Caudate nucleus (tissue), 63 donors: ENCODE measurements at places on chromosomes 1 and 21.
A peak's percentile ranks its signal among the peaks of the same experiment; 100 is the strongest.

GRCh38 chr1:20625176-20626097 lies 7.8 kb upstream of the PINK1 start:
- no peak for DNase-seq

DNA sequence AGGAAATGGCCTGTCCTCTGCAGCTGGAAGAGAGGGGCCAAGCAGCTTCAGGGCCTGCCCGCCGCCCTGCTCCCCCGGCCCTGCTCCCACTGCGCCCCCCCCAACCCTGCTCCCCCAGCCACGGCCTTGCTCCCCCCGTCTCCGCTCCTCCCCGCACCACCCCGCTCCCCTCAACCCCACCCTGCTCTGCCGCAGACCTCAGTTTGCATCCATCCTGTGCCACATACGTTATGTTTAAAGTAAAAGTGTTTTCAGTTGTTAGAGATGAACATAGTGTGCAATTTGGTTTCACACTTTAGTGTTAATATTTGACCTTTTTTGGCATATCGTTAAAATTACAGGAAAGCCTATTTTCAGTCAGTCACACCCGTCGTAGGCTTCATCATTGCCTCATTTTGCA lies 34.1 kb upstream of the DIP2A start:
- DNase-seq, result no peak

GRCh38 chr1:118944133-118944532 lies 44.0 kb downstream of the TBX15 start:
- no peak for DNase-seq

- no peak for DNase-seq
Observed at GRCh38 chr1:223135176-223135942, 7.7 kb downstream of the TLR5 start.

DNA sequence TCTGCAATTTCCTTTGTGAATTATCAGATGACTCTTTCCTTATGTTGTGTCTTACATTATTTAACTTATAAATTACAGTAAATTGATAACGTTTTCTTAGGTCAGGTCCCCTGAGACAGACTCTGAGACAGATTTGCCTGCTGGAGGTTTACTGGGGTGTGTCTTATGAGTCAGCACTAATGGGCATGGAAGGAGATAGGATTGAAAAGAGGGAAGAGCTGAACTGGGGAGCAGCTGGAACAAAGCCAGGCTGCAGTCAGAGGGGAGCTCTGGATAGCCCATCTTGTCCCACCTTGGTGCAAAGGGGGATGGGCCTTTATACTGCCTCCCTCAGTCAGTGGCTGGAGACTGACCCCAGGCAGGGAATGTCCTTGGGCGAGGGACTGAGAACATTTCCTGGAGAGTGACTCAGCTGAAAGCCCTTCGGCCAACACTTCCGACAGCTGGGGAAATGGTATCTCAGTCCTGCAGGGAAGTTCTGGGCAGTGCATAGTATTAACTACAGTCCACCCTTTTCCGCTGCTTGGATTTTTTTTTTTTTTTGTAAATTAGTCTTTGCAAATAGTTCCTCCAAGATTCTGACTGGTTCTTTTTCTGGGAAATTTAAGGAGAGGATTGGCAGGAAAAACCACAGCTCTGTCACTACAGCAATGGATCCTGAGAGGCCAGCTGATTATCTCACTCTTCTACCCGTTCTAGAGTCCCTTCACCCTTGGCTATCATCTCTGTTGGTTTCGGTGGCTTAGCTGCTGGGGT lies 39.1 kb upstream of the CDC42BPA start:
- DNase-seq, result no peak

GRCh38 chr1:211724687-211725196 lies 49.3 kb upstream of the NEK2 start:
- DNase-seq, result no peak

DNA sequence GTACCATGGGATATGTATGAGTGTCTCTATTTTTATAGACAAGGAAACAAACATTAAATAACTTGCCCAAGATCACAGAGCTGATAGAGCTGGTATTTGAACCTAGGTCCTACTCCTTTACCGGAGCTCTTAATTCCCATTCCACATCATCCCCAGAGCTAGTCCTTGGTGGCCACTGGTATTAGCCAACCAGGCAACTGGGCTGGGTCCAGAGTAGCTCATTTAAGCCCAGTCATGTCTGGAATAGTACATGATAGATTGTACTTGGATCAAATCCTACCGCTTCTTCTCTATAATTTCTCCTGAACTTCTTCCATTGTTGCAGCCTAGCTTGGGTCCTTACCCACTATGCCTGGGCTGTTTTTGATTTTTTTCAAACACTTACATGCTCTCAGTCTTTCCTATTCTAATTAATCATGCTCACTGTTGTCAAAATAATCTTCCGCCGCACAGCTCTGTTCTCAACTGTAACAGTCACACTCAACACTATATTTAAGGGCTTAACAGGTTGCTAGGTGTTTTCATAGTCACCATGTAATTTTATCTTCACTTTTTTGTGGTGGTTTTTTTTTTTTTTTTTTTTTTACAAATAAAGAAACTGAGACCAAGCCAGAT lies 80.2 kb downstream of the COLGALT2 start:
- DNase-seq, result no peak

DNA sequence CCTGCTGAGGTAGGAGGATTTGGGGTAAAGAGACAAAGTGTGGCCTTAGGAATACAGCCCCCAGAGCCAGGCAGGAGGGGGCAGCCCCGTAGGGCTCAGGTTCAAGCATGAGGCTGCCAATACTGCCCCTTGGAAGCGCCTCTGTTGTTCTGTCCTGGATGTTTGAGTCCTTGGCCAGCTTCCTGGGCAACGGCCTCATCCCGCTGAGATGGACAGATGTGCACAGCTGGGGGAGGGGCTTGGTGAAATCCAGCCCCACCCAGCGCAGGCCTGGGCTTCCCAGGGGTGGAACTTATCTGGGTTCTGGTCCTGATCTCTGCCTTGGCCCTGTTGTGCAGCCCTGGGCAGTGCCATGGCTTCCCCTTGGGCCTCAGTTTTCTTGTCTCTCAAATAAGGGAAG lies 34.8 kb upstream of the MAN1C1 start:
- no peak for DNase-seq

GRCh38 chr1:25836695-25837094 lies 16.9 kb downstream of the MTFR1L start:
- DNase-seq, result no peak

- no peak for DNase-seq
Observed at GRCh38 chr1:36669262-36669661, 186.5 kb upstream of the CSF3R start.

DNA sequence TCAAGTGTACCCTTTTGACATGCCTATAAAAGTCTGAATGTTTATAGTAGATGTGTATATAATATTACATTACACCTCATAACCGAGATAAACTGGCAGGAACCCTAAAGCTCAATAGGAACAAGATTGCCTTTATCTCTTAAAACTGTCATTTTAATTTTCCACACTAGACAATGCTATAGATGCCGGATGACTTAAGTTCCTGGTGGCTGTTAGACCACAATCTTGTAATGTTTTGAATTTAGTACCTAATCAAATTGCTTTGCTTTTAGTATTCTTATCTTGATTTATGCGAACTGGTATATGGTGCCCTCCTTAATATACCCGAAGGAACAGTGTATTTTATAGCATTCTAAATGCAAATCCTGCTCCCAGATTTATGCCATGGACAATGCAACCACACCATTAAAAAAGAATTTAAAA lies 1397.0 kb upstream of the ADGRL4 start:
- DNase-seq, result no peak

GRCh38 chr1:220271706-220272046 lies 577 bp downstream of the RAB3GAP2 start:
- DNase-seq, result no peak

DNA sequence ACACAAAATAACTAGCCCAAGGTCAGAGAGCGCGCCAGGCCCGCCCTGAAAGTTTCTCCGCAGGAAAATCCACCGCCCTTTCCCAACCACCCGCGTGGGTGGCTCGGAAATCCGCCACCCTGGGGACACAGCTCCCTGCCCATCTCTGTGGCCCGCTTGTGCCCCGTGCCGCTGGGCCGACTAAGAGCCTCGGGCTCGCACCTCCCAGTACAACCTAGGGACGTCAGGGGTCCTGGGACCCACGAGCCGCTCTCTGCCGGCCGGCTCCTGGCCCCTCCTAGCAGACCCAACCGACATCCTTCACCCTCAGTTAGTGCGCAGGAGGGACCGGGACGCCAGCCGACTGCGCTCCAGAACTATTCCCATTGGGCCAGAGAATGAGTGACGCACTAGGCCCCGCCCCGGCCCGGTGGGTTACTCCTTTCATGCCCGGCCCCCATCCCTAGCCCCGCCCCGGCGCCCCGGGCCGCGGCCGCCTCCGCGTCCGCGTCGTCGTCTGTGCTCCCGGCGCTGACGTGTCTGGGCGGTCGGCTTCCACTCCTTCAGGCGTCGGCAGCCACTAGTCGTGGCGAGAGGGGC lies 396 bp upstream of the UAP1 start:
- peak; percentile 96 for DNase-seq

- no peak for DNase-seq
Observed at GRCh38 chr21:36120304-36120888, 14.5 kb upstream of the CBR3 start.

GRCh38 chr1:2381741-2382620 lies 9.4 kb downstream of the MORN1 start:
- no peak for DNase-seq

- DNase-seq, result no peak
Observed at GRCh38 chr1:177082855-177083693, 81.4 kb downstream of the ASTN1 start.

- no peak for DNase-seq
Observed at GRCh38 chr1:9180111-9180819, 51.4 kb upstream of the GPR157 start.

- no peak for DNase-seq
Observed at GRCh38 chr1:19639999-19640362, 4.1 kb upstream of the NBL1 start.
